NCI-H69 (cell line): ENCODE measurements at places on chromosomes 2 and 18.

DNA sequence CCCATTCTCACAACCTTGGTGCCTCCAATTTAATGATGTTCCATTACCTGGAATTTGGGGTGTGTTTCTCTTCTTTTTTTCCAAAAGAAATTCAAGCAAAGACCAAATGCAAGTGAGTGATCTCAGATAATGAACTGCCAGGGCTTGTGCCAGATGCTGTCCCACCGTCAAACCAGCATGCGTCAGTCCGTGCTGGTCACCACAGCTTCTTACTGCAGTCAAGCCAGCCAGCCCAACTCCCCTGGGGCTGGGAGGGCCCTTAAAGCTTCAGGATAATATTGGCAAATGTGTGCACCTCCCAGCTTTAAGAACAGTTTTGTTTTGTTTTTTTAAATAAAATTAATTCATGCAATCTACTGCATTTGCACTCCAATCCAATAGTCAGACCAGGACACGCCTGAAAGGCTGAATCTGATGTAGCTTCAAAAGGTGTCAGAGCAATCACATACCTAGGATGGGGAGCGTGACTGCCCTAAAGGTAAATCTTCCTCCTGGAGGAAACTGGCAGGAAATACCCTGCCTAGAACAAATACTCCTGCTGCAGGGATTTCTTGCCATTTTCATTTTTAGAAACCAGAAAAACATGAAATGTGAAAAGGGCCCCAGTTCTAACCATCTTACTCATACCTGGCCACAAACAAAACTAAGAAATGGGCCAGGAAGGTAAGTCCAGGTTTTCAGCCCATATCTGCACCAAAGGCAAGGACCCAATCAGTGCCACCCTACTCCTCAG is 26.8 kb upstream of the SP3 start:
- DNase-seq: peak; percentile 29

DNA sequence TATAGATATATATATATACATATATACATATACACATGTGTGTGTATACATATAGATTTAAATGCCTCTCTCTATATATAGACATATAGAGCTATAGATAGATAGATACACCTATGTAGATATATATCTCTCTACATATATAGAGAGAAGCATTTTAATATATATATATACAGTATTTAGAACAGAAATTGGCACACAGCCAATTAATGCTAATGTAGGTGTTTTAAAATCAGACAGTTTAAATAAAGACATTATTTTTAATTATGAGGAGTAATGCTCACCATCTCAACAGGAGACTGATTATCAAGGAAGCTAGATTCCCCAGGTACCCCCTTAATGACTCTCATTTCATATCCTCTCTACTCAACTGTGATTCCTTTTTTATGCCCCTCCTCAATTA is 170.7 kb upstream of the CRIM1 start:
- DNase-seq: peak; percentile 0

DNA sequence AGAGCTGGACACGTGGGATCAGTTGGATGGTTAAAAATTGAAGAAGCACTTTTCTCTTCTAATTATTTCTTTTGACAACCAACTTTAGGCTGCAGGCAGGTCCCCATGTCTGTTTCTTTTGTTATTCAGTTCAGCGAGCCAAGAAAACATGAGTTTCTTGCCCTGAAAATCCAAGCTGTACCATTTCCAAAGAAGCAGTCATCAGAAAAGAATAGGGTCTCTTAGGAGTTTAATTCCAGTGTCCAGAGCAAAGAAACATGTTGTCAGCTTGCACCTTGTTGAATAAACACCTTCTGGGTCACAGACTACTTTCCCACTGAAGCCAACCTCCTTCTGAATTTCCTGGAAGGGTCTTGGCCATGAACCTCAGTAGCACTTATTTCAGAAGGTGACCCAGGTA is 170.5 kb upstream of the COPS8 start:
- no peak for DNase-seq

GRCh38 chr2:219737270-219737691 is 109.9 kb downstream of the SLC4A3 start:
- peak; percentile 2 for DNase-seq

DNA sequence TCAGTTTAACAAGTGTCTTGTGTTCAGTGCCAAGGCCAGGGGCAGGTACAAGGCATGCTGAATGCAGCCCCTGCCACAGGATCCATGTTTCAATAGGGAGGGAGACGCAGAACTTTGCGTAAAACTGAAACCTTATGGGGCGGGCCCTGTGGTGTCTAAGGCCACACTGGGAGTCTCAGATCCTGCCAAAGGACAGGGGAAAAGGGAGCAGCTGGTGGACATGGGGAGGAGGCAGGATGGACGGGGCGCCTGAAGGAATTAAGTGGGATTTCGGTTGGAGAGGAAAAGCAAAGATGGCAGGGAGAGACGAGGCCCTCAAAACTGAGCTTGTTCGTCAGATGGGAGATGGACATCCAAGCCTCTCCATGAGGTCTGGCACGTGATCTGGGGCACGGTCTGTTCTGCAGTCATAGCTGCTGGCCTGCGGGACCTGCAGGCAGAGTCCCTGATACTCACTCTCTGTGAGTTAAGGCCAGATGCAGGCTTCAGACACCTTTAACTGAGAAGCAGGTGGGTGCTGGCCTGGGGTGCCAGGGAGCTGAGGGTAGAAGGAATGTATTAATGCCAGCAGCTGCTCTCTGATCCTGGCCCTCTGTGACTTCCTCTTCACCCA is 48.8 kb downstream of the TCF7L1 start:
- no peak for DNase-seq

DNA sequence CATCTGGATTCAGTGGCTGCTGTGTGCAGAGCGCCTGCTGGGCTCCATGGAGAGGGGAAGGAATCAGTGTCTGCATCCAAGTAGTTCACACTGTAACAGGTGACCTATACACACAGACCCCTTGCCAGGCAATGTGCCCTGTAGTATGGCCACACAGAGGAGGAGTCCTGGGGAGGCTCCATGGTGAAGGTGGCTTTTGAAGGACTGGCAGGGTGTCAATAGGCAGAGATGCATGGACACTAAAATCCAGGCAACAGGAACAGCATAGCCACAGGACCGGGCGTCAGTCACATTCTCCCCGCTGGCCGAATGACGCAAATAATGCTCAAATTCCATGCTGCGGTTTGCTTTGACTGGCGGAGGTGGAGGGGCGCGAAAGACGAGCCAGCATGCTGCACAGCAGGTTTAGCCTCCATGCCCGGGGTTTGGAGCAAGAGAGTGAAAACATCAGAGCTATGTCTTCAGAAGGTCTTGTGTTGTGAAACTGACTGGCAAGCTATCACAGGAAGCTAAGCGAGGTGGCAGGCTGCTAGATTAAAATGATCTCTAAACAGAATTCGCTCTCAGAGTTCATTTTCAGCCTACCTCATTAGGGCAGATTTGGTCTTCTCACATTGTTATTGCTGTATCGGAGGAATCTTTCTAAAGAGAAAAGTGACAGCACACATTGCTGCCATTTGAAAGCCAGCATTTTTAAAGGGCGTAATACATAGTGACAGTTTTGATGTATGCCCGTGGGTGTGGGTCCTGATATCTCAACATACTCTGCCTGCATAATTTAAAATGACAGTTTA is 1.2 kb upstream of the CHMP1B start:
- peak; percentile 86 for DNase-seq

DNA sequence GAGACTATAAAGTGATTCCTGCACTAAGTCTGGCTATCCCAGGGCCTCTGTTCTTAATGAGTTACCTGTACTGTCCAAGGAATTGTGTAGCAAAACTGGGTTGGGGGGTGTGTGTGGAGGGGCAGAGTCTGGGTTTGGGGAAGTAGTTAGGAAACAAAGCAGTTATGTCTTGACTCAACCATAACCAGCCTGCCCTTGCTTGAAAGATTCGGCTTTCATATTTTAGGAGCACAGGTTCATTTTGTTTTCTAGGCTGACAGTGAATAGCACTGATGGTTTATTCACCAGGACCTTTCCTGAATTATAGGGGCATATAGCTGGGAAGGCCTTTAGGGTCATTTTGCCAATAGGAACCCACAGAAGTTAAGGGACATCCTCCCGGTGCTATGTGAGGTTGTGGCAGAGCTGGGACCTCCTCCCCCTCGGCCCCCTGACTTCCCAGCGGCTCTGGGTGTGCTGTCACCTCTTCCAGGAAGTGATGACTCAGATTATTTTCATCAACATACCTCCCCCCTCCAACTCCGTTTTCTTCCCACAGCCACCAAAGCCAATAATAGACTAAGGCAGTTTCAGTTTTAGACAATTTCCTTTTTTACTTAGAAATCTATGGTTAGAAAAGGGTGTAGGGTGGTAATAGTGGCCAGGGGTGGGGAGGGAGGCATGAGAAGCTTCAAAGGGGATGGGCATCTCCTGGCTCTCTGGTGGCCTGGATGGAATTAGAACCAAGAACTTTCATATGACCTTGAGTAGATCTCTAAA is 44.8 kb downstream of the SETBP1 start:
- DNase-seq: no peak

- DNase-seq: no peak
These were observed 72.2 kb upstream of the TAF1B start for GRCh38 chr2:9771101-9771449.

- DNase-seq: no peak
These were observed 283.3 kb downstream of the SLC8A1 start for GRCh38 chr2:40168546-40168945.

- no peak for DNase-seq
These were observed 233.7 kb downstream of the TWIST2 start for GRCh38 chr2:239081622-239082021.

GRCh38 chr18:36534154-36534688 is 236.7 kb downstream of the FHOD3 start:
- no peak for DNase-seq
